ENCODE measurements at places on chromosomes 3 and 15.

DNA sequence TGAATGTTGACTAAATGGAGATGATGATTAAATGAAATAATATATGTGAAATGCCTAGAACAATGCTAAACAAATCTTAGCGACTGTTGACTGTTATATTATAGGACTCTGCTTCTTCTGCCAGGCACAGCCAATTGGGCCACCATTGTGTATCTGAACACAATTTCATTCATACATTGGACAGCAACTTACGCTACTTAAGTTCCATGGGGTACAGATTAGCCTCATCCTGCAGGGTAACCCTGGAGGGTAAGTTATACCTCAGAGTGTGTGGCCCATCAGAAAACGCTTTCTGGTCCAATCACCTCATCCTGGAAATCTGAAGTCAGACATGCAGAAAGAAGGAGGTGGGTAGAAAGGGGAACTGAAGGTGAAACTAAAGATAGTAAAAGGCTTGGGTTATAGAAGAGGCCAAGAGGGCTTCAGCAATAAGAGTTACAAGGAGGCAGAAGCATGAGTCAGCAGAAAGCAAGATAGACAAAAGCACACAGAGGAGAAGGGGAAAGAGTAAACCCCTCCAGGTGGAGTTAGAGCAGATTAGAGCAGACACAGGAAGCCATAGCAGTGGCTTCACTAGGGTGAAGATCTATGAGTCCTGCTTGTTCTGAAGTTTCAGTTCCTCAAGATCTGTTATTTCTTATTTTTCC, 119.3 kb upstream of the SLC24A5 start:
- no peak for DNase-seq

DNA sequence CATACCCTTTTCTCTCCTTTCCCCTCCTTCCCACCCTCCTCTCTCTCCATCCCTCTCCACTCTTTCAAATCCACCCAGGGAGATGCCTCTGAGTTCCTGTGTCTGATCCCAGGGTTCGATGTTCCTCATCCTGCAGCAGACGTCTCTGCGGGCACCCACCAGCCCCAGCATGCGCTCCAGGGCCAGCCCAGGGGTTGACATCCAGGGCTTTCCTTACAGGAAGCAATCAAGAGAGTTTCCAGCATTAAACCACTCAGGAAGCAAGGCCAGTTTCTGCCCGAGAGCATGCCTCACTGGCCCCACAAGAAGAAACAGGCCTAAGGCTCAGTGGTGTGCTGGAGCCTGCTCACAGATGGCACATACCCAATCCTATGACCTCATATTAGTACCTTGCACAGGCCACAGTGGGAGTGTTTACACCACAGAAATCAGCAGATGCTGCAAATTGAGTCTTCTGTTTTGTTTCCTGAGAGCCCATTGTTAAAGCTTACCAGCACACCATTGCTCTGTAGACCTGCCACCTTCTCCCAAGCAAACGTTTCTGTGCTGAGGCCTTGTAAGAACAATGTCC, 13.2 kb downstream of the SLC6A1 start:
- no peak for DNase-seq

GRCh38 chr3:78668302-78668701, 1099.5 kb downstream of the ROBO1 start:
- no peak for DNase-seq

- DNase-seq = no peak
These were observed 172.4 kb downstream of the DCLK3 start for GRCh38 chr3:36591959-36592358.

DNA sequence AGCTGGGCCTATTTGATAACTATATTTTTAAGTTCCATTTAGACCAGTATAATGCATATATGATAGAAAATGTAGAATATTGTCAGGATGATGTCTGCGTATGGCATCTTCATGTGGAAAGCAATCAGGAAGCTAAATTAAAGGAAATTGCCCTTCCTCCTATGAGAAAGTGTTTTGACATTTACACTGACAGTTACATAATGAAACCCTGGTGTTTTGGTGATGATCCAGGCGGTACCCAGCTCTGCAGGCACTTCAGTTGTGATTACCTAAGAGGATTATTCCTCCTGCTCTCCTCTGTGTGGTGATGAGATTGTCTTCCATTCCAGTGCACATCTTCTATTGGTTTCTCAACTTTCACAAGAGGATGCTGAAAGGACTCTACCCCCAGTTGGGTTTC, 126.5 kb upstream of the MITF start:
- DNase-seq = no peak

GRCh38 chr3:196055240-196055639, 26.6 kb downstream of the TFRC start:
- DNase-seq = no peak

Measured in NCI-H1930 (cell line).